ENCODE measurements at places on chromosomes 2 and 18.

DNA sequence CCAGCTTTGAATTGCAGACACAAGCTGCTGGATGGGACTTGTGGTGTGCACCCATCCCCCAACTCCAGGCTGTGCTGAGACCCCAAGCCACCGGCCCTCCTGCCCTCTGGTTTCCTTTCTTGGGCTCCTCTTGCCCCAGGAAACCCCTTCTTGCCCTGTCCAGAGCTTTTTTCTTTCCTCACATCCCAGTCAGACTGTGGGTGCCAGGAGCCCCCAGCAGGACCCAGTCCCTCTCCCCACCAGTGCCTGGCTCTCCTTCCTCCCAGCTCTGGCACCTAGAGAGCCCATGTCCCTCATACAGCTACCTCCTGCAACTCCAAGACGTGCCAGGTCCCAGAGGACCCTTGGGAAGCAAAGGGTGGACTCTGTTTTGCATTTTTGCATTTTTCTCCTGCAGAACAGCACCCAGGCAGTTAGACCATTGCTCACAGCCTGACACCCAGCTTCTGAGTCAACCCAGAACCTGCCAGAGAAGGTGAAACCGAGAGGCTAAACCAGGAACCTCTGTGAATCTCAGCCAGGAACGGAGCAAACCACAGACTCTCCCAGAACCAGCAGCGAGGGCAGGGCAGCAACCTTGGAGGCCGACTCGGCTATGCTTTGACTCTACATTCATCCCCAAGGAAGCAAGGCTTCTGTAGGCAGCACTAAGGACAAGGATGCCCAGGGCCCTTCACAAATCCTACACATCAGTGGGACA lies 221.1 kb downstream of the ANAPC1 start:
- peak; percentile 17 for DNase-seq

DNA sequence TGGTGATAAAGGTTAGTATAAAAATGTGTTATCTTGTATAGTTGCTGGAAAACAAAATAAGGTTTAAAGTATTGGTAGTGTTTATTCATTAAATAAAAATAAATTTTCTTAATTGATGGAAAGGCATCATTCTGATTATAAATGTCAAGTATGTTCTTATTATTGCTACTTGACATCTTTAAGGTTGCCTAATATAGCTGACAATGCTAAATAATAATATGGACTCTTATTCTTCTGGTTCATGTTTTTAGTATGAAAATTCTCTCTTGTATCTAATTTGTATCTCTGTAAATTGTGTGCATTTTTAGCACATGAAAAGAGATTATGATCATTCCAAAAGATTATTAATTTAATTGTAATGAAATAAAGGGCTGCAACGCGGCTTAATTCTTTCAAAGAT lies 25.0 kb downstream of the RBM44 start:
- DNase-seq: no peak

DNA sequence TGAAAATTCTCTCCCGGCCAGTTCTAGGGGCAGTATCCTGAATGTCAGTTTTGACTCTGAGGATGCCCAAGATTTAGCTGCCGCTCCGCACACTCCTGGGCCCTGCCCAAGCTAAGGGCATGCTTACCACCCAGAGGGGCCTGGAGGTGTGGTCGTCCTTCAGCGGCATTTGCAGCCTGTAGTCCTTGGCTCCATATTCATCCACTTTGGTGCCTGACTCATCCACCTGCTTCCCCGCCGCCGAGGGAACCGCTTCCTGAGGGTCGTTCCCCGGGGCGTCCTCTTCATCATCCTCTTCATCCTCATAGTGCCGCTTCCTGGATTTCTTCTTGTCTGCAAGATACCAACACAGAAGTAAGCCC lies 577 bp downstream of the ERCC3 start:
- no peak for DNase-seq

DNA sequence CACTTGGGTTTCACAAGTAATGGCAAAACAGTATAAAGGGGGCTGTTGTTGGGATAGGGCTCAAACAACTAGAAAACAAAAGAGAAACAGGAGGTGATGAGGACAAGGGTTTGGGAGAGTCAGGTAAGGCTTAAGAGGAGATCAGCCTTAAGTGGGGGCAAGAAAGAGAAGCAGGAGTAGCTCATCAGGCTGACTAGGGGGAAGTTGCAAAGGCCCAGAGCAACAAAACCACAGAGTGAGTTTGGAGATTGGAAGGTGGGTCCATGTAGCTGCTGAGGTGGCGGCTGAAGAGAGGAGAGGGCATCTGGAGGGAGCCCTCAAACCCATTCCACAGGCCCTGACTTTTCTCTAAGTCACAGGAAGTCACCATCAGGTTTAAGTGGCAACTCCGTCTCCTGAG lies 126.0 kb downstream of the MREG start:
- no peak for DNase-seq

- DNase-seq: no peak
These were observed 55.2 kb upstream of the RALBP1 start for GRCh38 chr18:9419956-9420631.

DNA sequence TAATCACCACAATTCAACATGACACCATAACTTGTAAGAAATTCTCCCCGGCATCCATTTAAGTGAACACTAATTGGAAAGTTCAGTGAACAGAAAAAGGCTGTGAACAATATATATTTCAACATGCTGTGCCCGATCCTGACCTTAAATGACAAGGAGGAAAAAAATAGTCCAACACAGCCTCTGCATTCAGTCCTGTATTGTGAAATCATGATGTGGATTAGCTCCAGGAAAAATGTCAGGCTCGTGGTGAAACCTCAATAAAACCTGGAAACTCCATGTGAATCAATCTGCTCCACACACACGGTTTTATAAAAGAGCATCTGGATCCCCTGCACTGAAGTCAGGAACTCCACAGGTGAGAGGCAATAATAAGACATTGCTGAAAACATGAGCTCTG lies 145.4 kb upstream of the SPOPL start:
- no peak for DNase-seq

DNA sequence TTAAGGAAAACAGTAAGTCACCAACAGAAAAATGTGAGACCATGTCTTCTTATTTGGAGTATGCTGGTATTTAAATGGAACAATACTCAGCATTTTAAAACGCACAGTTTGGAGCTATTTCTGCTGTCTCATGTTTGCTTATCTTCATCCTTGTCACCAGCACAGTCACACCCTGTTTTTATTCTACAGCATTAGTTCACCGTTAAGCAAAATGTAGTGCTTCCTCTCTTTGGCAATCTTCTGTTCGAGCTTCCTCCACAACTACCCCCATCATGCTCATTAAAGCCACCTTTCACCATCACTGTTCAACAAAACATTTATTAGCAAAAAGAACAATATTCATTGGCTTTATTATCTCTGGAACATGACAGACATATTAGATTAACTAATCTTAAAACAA lies 64.0 kb downstream of the SLC40A1 start:
- DNase-seq: no peak

DNA sequence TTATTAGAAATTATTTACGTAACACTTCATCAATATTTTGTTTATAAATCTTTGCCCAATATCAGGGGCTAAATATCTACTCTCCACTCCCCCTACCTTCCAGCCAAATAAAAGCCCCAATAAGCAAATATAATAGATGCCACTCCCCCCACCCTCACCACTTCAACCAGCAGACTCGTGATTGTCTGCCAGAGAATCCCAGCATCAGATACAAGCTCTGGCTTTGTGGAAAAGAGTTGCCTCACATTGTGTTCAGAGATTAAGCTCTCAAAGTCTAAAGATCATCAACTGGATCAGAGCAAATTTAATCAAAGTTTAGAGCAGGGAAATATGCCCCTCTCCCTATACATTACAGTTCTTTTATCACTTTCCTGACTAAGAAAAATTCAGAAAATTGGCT lies 39.5 kb downstream of the AOX1 start:
- DNase-seq: no peak

GRCh38 chr2:108594982-108595464 lies 60.8 kb downstream of the LIMS1 start:
- DNase-seq: no peak

GRCh38 chr2:25664183-25664964 lies 9.0 kb downstream of the DTNB start:
- no peak for DNase-seq

GRCh38 chr18:24988253-24988840 lies 363.6 kb downstream of the ZNF521 start:
- no peak for DNase-seq

DNA sequence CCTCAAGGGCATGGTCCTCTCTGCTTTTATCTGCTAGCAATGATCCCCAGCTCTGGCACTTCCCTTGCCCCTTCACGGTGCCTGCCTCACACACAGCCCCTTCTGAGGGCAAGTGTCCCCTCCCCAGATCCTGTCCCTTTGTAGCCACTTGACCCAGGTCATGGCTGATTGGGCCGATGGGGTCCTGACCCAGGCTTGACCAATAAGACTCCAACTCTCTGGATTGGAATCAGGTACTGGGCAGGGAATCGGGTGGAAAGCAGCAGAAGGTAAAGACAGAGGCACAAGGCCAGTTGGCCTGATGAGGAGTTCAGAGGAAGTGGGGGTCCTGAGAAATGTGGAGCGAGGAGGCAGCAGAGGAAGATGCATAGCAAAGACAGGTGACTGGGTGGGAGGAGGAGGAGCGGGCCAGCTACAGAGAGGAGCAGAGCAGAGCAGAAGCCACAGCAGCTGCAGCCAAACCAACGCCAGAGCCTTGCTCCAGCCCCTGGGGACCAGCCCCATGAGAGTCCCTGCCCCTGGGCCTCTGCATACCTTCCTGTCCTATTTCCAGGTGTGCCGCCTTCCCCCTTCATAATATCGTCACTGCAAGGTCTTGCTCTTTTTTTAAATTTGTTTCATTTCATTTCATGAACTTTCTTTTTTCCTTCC lies 39.1 kb downstream of the CAPN13 start:
- DNase-seq: no peak

GRCh38 chr2:98172150-98172765 lies 85.3 kb downstream of the VWA3B start:
- DNase-seq: no peak

GRCh38 chr18:49227441-49228165 lies 232.8 kb downstream of the DYM start:
- DNase-seq: peak; percentile 5

DNA sequence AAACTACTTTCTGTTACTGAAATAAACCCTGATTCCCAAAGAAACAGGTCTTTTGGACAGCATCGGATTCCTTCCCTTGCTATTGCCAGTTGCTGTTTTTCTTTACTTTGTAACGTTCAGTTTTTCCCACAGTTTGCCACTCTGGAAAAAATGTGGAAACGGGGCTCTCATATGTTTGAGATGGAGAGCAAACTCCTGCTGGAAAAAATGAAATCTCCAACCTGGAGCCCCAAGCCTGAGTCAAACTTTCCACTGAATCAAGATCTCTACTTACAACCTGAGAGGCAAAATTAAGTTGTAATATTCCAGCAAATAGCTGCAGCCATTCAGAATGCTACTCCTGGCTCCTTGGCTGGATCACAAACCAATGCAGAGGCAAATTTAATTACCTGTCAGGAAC lies 270.7 kb downstream of the SRBD1 start:
- DNase-seq: no peak

DNA sequence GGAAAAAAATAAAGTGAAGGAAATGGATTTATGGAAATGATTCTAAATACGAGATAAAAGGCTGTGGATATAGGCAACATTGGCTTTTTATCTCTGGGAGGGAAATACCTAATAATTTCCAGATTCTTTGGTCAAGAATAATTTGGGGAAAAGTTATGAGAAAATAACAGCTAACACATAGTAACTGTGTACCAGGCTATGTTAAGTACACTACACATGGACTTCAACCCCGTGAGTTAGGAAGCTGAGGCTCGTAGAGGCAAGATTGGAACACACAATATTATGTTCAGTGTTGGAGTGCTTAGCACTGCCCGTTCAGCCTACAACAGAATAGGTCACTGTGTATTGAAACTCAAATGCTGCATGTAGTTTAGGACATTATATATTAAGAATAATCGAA lies 34.3 kb upstream of the GPD2 start:
- DNase-seq: no peak

- DNase-seq: no peak
These were observed 195.7 kb upstream of the TFPI start for GRCh38 chr2:187749804-187750431.

- DNase-seq: no peak
These were observed 89.4 kb upstream of the TACR1 start for GRCh38 chr2:75288760-75289159.

- no peak for DNase-seq
These were observed 40.0 kb downstream of the ITGA6 start for GRCh38 chr2:172467382-172467781.

DNA sequence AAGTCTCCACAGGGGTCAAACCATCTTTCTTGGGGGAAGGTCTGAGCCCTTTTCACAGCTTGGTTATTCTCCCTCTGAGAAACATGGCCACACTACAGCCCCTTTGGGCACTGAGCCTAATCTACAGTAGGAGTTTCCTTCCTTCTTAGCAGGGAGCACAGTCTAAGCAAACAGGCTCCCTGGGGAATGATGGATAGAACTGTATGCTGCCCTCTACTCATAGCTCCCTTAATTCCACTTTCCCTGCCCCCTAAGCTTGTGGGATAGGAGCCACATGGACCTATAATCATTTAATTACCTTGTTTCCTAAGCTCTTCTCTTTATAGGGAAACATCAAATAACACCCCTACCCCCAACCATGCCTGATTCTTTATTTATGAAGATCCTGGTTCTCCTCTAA lies 442.1 kb upstream of the MEX3C start:
- DNase-seq: no peak

DNA sequence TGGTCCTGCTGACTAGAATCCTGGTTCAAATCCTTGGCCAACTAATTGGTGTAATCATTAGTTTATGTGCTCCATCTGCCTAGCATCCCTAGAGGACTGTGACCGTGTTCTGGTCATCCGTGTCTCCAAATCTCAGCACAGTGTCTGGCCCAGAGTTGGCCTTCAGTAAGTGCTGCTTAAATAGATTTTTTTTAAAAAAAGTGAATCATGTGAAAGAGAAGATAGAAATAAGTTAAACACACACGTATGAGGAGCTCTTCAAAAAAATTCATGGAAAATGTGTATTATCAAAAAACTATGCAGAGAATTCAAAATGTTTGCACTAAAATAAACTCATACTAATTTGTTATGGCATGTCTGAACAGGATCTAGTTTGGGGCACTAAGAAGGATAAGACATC lies 129.3 kb upstream of the TLK1 start:
- DNase-seq: no peak

DNA sequence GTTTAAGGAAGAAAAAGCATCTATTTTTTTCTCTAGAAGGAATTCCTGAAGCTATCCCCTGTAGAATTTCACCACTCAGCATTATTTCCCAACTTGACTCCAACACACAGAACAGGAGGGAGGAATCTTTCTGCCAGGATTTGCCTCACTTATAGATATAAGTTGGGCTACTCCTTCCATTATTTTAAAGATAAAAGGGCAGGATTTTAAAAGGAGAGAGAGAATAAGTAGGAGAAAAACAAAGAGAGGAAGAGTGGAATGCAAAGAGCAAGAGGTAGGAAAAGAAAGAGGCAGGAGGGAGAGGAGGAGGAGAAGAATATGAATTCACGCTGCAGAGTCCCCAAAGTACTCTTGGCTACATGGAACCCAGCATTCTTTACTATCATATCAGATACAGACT lies 182.5 kb downstream of the TCF4 start:
- DNase-seq: no peak

DNA sequence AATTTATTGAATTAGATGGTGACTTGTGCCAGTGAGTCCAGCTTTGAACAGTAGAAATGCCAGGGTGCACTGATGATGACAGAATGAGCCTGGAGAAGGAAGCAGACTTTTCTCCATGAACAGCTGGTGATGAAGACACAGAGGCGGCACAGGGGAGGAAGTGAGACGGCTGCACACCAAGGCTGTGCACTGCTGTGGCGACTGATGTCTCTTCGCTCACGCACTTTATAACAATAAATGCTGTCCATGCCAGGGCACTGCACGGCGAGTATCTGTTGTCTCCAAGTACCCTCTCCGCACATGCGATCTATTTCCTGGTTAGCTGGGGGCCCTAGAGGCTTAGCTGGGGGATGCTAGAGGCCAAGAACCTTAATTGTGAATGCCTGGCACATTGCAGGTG lies 175.2 kb downstream of the TMEM200C start:
- DNase-seq: no peak

Measured in stimulated activated CD4-positive, alpha-beta T cell treated with anti-CD3 and anti-CD28 coated beads, Interleukin-12 subunit alpha, Interleukin-12 subunit beta, amount 100 ng/mL, for 4 hours (primary cell).